ENCODE measurements at places on chromosomes 1 and 21.

- DNase-seq = no peak
Measured at GRCh38 chr1:36157115-36157903, 1.3 kb downstream of the MAP7D1 start.

DNA sequence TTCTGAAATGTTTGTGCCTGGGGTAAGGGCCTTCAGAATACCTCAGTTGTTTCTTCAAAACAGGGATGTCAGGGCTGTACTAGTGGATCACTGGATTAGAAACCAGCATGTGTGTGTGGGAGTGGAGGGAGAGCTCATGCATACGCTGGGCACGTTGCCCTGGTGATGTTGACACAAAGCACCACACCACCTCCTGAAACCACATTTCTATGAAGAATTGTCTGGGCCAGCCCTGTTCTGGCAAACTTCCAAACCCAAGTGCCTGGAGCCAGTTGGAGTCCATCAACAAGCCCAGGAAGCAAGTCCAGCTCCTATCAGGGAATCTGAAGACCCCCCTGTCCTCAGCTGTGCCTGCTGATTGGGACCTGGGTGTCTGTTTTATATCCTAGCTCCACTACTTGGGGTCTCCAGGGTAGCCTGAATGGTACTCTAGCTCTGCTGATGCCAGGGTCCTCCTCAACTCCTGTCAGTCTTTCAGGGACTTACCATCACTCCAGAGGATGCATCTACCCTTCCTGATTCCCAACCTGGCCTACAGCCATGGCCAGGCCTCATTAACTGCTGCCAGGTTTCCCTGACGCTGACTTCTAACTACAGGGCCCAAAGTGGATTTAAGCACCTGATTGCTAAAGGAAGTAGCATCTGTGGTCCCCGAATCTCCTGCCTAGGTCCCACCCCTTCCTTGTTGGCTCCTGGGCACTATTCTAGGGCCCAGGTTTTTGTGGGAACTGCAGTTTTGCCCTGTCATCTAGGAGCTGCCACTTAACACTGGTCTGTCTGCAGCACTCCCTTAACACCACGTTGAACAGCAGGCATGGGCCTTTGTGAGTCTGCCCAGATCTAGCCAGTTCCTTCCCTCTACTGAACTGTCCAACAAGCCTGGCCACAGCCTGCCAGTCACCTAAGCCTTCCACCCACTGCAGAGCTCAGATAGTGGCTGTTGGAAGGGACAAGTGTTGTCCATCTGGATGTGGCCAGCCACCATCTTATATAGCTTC lies 45.5 kb downstream of the LPAR3 start:
- no peak for DNase-seq

DNA sequence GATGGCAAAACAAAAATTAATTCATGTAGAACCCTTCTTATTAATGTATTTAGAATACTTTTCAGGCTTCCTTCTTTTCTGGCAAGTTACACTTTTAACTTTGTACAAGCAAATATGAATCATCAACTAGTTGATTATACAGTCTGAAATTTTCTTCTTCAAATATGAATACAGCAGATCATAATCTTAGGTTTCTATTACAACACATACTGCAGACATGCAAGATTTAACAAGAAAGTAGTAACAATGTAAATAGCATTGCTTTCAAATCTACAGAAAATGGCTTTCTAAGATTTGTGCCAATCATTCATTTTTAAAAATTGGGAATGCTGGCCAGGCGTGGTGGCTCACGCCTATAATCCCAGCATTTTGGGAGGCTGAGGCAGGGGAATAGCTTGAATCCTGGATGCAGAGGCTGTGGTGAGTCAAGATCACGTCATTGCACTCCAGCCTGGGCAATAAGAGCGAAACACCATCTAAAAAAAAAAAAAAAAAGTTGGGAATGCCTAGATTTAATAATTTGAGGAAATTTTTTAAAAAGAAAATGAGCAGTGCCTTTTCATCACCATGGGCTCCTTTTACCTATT lies 68.4 kb upstream of the DPYD start:
- DNase-seq = no peak

- DNase-seq = no peak
Measured at GRCh38 chr1:36528361-36529349, 45.9 kb upstream of the CSF3R start.

GRCh38 chr21:36068748-36069398 lies 951 bp upstream of the CBR1 start:
- DNase-seq = no peak

- no peak for DNase-seq
Measured at GRCh38 chr1:17358557-17358956, 13.4 kb upstream of the PADI6 start.

- DNase-seq = no peak
Measured at GRCh38 chr21:18248171-18248570, 3.5 kb downstream of the CHODL start.

DNA sequence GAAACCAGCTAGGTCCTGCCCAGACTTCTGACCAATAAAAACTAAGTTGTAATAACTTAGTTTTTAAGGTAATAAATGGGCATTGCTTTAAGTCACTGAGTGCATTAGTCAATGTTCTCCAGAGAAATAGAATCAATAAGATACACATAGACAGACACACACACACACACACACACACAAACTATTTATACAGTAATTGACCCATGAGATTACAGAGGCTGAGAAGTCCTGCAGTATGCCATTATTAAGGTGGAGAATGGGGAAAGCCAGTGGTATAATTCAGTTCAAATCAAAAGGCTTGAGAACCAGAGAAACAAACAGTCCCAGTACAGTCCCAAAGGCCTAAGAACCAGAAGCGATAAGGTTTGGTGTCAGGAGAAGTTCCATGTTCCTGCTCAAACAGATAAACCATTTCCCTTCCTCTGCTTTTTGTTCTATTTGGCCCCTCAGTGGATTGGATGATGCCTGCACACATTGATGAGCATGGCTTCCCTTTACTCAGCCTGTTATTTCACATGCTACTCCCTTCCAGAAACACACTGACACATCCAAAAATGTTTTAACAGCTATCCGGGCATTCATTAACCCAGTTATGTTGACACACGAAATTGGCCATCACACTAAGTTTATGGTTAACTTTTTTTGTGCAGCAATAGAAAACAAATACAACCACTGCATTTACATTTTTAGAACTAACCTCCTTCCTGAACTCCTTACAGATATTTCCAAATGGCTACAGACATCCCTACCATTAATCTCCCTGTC lies 828.2 kb upstream of the NCAM2 start:
- DNase-seq = no peak

DNA sequence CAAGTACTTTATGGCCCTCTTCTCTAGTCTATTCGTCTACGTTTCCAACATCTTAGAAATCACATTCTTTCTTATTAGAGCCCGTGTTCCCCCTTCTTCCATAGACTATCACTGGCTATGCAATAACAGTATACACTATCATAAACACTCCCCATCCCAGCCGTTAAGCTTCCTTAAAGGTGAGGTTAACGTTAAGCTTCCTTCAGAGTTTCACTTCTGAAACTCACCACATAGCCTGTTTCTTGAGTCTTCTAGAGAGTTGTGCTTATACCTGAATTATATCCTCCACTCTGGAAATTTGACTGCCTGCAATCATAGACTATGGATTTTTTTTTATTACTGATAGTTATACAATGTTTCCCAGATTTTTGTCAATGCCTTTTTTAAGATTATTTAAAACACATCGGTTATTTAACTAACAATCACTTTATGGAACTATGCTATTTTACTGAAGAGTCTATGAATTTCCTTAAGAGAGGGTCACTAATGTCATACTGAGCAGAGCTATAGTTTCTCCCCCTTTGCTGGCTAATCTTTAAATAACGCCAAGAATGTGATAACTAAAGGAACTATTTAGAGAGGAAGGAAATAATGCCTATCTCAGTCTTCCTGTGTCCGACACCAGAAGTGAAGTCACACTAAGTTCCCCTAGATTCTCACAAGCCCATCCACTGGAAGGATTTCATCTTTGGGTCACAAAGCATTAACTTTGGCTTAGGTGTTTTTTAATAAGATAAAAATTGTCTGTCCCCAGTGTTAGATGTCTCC lies 16.8 kb downstream of the FCER1A start:
- no peak for DNase-seq
